ENCODE measurements at places on chromosomes 7 and 10. TPM values are rescaled to one million over a fixed set of nuclear protein-coding genes. Genes with fewer than 3 reads are reported as not detected.

DNA sequence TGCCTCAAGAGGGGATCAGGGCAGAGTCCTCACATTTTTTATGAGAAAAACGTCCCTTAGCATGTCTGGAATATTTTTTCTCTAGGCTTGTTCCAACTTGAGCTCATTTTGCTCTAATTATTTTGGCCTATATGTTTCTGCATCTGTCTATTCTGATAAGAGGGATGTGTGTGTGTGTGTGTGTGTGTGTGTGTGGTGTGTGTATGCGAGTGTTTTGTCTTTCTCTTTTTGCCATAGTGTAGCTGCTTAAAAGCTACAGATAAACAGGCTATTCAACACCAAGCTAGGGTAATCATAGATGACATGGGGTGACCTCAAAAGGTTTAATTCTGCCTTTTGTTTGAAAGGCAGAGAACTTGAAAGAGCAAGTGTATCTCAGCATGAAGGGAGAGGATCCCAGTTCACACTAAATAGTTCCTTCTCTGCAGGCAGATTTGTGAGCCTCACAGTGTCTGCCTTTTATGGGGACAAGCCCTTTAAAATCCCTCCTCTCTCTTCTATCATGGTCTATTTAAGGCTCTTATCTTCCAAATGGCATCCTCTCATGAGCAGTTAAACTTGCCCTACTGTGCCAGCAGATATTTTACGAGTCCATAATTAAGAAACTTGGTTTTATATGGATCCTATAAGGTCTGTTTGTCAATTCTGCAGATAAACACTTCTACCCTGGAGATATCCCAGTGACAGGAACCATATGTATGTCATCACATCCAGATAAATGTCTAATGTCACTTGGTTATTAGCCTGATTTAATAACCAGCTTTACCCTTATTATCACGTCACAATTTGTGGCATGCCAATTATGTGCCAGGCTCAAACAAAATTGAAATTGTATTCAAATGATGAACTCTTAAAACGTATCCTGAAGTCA, 202.9 kb upstream of the MTPN start:
- H3K36me3 ChIP-seq: no peaks in the 10 kb centered on the region
- H3K4me3 ChIP-seq: no peak overlapping the region
- H3K27me3 ChIP-seq: no peaks in the 10 kb centered on the region
- H3K27ac ChIP-seq: no peak overlapping the region

- no peak for DNase-seq
- H3K27me3 ChIP-seq: no peaks in the 10 kb centered on the region
- H3K27ac ChIP-seq: no peak overlapping the region
- H3K4me1 ChIP-seq: no peaks in the 10 kb centered on the region
- no peaks in the 10 kb centered on the region for H3K36me3 ChIP-seq
Measured at GRCh38 chr7:33201821-33202220, 72.5 kb downstream of the BBS9 start.

DNA sequence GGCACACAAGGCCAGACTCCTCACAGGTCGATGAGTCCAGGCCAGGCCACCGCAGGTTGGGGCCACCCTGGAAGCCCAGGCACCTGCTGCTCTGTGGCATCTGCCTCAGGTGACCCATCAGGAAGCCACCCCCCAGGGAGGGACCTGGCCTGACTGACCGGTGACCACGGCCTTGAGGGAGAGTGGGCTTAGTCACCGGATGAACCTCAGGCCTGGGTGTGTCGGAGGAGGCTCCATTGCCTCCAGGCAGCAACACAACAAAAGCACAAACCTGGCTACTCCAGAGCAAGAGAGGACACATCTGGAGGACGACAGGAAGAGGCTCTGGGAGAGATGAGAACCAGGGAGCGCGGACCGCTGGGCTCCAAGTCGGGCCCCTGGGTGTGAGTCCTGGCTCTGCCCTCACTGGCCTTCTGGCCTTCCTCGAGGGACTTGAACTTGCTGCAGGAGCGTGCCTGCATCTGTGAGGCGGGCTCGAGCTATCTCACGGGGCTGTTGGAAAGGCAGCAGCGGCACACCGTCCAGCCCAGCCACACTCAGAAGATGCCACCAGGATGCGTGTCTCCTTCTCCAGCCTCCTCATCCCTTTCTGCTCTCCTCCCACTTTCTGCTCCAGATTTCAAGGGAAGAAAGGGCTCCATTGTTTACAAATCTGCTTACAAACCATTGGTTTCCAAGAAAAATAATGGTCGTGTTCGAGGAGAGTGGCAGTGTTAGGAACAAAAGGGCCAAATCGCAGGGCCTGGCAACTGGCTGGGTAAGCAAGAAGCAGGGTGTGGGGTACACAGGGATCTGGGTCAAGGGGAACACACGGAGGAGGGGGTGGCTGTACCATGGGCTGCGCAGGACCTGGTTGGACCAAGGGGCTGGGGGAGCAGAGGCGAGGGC, 152.9 kb downstream of the ADAM12 start:
- no peaks in the 10 kb centered on the region for H3K4me1 ChIP-seq
- H3K27me3 ChIP-seq: peaks cover 58% of the 10 kb centered on the region
- H3K4me3 ChIP-seq: no peak overlapping the region
- DNase-seq: no peak
- no peaks in the 10 kb centered on the region for H3K36me3 ChIP-seq

GRCh38 chr7:105298439-105298894, 90.3 kb downstream of the SRPK2 start:
- no peaks in the 10 kb centered on the region for H3K27me3 ChIP-seq
- peaks cover 4% of the 10 kb centered on the region for H3K36me3 ChIP-seq
- no peak overlapping the region for H3K4me3 ChIP-seq
- H3K27ac ChIP-seq: no peak overlapping the region
- no peak for DNase-seq
- peaks cover 5% of the 10 kb centered on the region for H3K4me1 ChIP-seq

DNA sequence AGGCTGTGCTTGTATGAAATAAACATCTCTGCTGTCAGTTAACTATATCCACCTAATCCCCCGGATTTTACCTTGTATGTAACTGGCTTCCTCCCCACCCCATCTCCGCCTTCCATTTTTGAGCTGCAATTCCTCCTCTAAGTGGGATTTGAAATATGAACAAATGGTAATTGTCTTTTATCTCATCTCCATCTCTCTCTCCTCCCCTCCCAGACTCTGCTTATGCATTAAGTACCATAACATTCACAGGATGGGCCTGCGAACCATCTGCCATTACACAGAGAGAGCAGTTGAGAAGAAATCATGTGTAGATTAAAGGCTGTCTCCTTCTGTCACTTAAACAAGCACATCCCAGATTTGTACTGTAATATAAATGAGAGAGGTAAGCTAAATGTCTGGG, 1169.9 kb downstream of the TYW1 start:
- no peak overlapping the region for H3K4me3 ChIP-seq
- no peak for DNase-seq
- H3K36me3 ChIP-seq: no peaks in the 10 kb centered on the region
- H3K27me3 ChIP-seq: no peaks in the 10 kb centered on the region

DNA sequence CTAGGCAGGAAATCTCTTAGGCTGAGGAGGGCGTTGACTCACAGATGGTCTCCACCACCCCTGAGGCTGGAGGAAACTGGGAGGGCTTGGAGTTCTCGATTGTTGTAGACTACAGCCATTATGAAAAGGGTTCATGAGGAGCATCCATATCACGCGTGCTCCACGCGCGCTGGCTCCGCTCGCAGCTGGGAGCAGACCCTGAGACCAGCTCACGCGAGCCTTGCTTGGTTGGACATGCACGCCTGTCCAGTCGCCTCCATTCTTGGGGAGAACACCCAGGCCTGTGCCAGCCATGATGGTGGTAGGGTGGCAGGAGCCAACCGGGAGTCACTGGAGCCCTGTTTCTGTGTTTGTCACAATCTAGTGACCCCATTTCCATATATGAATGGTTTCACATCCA, 139.1 kb downstream of the TCERG1L start:
- H3K36me3 ChIP-seq: no peaks in the 10 kb centered on the region
- H3K4me1 ChIP-seq: no peaks in the 10 kb centered on the region
- no peak overlapping the region for H3K4me3 ChIP-seq
- no peak for DNase-seq
- H3K27me3 ChIP-seq: no peaks in the 10 kb centered on the region
- H3K27ac ChIP-seq: no peak overlapping the region

GRCh38 chr10:78867555-78867939, 201.2 kb upstream of the ZMIZ1 start:
- H3K27ac ChIP-seq: no peak overlapping the region
- H3K4me1 ChIP-seq: peaks cover 9% of the 10 kb centered on the region
- no peaks in the 10 kb centered on the region for H3K36me3 ChIP-seq
- no peak overlapping the region for H3K4me3 ChIP-seq

DNA sequence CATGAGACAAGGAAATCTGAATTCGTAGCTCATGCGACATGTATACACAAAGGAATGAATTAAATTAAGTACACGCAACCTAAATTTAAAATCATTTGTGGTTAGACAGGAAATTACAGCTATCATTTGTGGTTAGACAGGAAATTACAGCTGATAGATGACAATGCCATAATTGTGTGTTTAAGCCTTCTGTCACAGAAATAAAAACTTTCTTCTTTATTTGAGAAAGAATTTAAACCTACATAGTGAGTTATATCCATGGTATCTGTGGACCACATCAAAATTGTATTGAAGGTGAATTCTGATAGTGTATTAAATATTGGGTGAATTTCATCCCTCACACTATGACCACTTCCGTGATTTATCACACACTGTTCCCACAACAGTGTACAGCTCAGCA, 362.9 kb downstream of the MAGI2 start:
- H3K36me3 ChIP-seq: no peaks in the 10 kb centered on the region
- no peak overlapping the region for H3K27ac ChIP-seq
- no peaks in the 10 kb centered on the region for H3K27me3 ChIP-seq
- DNase-seq: no peak
- H3K4me3 ChIP-seq: no peak overlapping the region

GRCh38 chr7:125876431-125876830, 946.8 kb upstream of the POT1 start:
- no peak overlapping the region for H3K27ac ChIP-seq
- H3K4me1 ChIP-seq: no peaks in the 10 kb centered on the region
- H3K36me3 ChIP-seq: no peaks in the 10 kb centered on the region

- H3K4me1 ChIP-seq: peaks cover 20% of the 10 kb centered on the region
- H3K4me3 ChIP-seq: no peak overlapping the region
- no peak for DNase-seq
- no peak overlapping the region for H3K27ac ChIP-seq
Measured at GRCh38 chr7:2880874-2881533, 36.9 kb upstream of the GNA12 start.

DNA sequence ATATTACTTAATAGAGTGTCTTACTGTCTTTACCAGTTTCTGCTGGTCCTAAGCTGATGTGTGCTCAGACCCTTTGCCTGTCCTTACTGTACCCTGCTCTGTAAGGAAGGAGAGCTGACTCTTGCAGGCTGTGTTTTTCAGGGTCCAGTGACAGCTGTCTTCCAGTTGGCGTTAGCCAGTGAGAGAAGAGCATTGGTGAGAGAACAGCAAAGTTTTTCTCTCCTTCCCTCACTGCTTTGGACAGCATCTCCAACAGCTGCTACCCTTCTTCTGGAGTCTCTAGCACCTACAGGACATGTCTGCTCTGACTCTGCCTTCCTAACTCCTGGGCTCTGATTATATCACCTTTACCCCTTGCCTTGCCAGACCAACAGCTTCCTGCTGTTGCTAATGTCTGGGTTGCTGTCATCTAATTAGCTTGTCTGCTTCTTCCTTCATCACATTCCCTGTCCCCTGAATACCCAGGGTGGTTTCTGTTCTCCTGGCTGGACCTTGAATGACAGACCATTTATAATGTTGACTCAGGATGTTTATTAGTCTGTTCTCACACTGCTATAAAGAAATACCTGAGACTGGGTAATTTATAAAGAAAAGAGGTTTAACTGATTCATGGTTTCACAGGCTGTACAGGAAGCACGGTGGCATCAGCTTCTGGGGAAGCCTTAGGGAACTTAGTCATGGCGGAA, 23.5 kb upstream of the PANK1 start:
- DNase-seq: no peak
- no peak overlapping the region for H3K4me3 ChIP-seq
- no peak overlapping the region for H3K27ac ChIP-seq
- no peaks in the 10 kb centered on the region for H3K4me1 ChIP-seq

DNA sequence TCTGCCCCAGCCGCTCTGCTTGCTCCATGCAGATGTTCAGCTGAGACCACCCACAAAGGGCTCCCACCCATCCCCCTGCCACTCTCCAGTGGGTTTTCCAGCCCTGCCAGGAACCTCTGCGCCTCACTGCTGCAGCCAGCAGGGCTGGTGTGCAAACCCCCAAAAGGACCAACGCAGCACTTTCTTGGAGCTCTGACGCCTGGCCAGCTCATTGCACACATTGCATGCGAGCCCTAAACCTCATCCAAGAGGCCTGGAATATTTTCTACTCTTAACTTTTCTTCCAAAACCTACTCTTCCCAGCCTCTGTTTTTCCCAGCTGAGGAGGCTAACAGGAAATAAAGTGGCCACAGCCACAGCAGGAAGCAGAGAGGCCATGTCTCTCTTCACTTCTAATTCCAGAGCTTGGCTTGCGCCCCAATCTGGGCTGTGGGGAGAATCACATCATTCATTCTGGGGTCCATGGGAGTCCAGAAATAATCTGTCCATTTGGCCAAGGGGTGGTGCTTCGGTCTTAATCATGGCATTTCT, 4.6 kb upstream of the FAM170B start:
- no peaks in the 10 kb centered on the region for H3K4me1 ChIP-seq
- no peaks in the 10 kb centered on the region for H3K36me3 ChIP-seq
- no peak overlapping the region for H3K4me3 ChIP-seq
- DNase-seq: no peak
- peaks cover 73% of the 10 kb centered on the region for H3K27me3 ChIP-seq
- H3K27ac ChIP-seq: no peak overlapping the region

DNA sequence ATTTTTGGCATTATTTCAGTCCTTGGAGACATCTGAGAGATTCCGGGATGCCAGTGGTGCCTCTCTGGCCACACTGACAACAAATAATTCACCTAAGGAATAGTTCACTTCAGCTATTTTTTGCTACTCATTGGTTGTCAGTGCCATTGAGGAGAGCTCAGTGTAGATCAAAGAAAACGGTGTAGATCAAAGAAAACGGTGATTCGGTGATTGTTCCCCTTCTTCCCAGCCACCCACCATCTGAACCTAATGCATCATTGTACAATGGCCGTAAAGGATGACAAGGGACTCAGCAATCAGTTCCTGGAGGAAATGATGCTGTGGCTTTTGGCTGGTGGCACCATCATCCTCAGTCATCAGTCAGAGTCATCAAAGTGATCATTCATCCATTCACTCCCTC, 80.6 kb downstream of the PTPRZ1 start:
- no peak for DNase-seq
- no peaks in the 10 kb centered on the region for H3K4me1 ChIP-seq
- H3K27me3 ChIP-seq: no peaks in the 10 kb centered on the region
- no peak overlapping the region for H3K4me3 ChIP-seq
- no peak overlapping the region for H3K27ac ChIP-seq

- peak overlapping the region; percentile 50 for H3K27ac ChIP-seq
- DNase-seq: no peak
- no peak overlapping the region for H3K4me3 ChIP-seq
- H3K4me1 ChIP-seq: peaks cover 15% of the 10 kb centered on the region
- H3K36me3 ChIP-seq: no peaks in the 10 kb centered on the region
- no peaks in the 10 kb centered on the region for H3K27me3 ChIP-seq
Measured at GRCh38 chr7:95693551-95694333, 78.6 kb upstream of the DYNC1I1 start.

The NKX1-2 gene
- total RNA-seq: not detected

The STEAP2 gene
- 38.5 TPM for total RNA-seq

The PWWP2B gene
- 12.9 TPM for total RNA-seq

The OR2A12 gene
- total RNA-seq: not detected

The CPVL gene
- 43.5 TPM for total RNA-seq

The GLI3 gene
- not detected for total RNA-seq

The ADIRF gene
- not detected for total RNA-seq

The ORC5 gene
- total RNA-seq: 20.2 TPM

The CALML3 gene
- total RNA-seq: not detected

The EBF3 gene
- total RNA-seq: not detected

The GPR15LG gene
- not detected for total RNA-seq

The CCL24 gene
- total RNA-seq: 0.68 TPM

The WIPF3 gene
- 4.9 TPM for total RNA-seq

The GIMAP6 gene
- not detected for total RNA-seq

The CPA4 gene
- total RNA-seq: not detected

All from Calu3 (cell line).